ENCODE measurements at places on chromosomes 5 and 9.

- no peak for DNase-seq
Measured at GRCh38 chr5:149519601-149520000, 31.6 kb downstream of the CSNK1A1 start.

DNA sequence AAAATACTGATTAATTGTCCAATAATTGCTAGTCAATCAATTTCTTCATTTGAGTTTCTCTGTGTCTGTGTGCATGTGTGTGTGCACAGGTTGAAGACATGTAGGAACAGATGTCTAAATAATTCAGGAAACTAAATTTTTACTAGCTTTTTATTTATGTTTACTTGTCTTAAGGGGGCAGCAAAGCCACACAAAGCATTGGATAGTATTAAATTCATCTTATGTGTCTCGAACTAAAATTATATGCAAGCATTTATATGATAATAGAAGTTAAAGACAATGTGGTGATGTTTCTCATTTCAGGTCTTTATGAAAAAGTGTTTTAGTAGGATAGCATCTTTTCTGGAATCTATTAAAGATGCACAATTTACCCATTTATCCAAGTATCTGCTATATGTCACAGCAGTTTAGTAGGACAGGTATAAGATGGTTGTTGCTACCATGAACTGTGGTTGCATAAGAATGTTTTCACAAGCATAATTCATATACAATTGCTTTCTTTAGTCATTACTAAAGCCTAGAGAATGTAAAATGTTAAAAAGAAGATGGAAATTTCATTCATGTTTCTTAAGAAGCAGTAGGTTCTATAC is 784.6 kb upstream of the NUDT12 start:
- DNase-seq, result no peak

GRCh38 chr5:132483661-132484390 is 6.7 kb downstream of the IRF1 start:
- no peak for DNase-seq

DNA sequence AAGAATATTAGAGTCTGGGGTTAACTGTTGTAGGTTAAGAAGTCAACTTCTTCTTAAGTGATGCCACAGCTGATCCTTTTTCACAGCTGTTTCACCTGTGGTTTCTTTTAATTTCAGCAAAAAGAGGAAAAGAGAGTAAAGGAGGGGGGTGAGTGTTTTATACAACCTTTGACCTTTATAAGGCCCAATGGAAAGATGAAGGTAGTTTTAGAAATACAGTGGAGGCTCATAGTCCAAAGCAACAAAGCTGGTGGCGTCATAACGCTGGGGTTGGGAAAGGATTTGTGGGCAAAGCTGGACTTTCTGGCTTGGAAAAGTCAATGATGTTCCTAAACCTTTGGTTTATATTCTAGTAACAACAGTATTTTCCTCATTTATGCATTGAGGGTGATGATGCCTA is 49.5 kb downstream of the RCL1 start:
- DNase-seq, result no peak

- peak; percentile 72 for DNase-seq
Measured at GRCh38 chr9:119810645-119811429, 441.6 kb upstream of the BRINP1 start.

- no peak for DNase-seq
Measured at GRCh38 chr9:114284316-114285060, 38.4 kb upstream of the ORM1 start.

- no peak for DNase-seq
Measured at GRCh38 chr5:154664869-154665268, 90.3 kb upstream of the LARP1 start.

DNA sequence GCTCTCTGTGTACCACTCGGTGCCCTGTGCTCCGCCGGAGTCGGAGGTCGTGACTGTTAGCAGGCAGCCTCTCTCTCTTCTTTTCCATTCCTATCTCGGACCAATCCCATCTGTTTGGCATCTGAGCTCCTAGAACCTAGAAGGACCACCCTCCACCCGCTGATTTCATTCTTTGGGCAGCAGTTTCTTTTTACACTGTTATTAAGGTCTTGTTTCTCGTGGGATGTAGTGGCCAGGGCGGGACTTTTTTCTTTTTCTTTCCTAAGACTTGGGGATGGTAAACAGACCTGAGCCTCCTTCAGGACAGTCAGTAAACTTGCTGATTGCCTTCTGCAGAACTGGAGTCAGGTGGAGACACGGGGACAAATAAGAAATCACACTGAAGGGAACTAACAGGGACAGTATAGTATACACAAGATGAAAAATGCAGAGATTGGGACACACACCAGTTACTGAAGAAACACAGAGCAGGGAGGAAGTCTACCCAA is 500 bp downstream of the URM1 start:
- DNase-seq, result no peak

DNA sequence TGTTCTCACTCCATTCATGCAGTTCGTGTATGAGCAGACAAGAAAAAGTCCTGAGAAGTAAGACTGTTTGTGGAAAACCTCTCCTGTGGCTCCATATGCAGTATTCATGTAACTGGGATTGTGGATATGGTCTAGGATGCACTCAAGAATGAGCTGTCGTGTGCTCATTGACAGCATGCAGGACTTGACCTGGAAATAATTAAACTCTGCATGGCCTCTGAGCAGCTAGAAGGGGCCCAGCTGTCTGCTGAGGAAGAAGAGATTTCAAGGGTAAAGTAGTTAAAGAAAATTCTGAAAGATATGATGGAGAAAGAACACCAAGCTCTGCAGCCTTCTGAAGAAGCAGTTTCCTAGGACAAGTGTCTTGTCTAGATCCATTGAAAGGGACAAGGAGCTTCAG is 89.4 kb downstream of the KCTD16 start:
- no peak for DNase-seq

- no peak for DNase-seq
Measured at GRCh38 chr9:74415995-74416394, 81.1 kb upstream of the RORB start.

DNA sequence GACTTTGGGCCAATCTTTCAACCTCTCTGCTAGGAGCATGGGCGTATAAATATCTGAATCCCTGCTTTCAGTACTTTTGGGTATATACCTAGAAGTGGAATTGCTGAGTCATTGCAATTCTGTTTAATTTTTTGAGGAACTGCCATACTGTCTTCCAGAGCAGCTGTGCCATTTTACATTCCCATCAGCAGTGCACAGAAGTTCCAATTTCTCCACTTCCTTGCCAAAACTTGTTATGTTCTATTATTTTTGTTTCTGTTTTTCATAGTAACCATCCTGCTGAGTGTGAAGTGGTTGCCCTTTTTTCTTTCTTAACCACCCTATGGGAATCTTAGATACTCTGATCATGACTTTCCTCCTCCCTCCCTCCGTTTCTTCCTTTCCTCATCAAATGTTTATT is 11.1 kb upstream of the CCIN start:
- no peak for DNase-seq

DNA sequence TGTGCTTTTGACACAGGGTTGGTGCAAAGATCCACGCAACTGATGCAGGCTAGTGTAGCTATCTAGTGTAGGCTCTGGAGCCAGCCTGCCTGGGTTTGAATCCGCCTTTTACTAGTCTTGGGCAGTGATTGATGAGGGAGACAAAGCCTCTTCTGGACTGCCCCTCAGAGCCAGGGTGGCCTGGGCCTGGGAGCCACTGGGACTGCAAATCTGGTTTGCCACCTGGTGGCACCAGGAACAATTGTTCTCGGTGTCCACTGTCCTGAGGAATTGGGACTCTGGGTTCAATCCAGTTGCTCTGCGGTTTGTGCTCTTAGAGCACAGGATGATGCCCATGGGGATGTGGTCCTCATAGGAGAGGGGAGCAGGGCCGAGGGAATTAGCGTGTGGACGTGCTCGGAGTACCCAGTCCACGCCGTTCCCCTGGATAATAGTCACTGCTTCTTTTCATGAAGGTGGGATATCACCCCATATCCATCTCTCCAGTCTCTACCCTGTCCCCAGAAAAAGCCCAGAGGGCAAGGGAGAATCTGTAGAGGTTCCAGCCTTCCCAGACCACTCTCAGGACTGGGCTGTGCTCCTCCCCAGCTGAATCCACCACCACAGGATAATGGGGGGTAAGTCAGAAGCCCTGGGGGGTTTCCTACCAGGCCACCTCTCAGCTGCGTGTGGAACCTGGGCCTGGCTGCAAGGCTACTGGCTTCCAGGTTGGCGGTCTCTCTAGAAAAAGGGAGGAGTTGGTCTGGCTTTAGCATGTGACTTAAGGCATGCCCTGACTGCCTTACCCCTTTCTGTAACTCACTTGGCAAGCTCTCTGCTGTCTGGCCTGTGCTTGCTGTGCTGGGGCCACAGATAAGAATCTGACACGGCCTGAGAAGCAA is 1.9 kb downstream of the B4GALT7 start:
- DNase-seq, result no peak

DNA sequence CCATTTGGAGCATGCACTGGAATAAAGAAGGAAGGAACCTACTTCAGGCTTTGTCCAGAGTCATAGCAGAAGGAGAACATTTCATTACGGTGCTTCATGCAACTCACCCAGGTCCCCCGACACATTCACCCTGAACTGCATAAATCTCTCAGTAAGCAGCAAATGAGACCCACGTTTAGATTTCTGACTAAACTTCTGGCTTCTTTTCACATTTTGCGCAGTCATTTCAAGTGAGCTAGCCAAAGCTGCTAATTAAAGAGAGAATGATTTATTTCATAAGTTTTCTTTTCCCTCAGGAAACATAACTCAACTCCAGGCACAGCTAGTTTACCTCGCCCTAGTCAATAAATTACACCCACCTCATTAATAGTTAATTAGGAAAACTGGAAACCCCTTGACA is 88.6 kb upstream of the GAS1 start:
- no peak for DNase-seq

Measured in H54 (cell line).